C1 segment of cervical spinal cord (tissue), 14 donors: ENCODE measurements at places on chromosomes 5 and 9.

DNA sequence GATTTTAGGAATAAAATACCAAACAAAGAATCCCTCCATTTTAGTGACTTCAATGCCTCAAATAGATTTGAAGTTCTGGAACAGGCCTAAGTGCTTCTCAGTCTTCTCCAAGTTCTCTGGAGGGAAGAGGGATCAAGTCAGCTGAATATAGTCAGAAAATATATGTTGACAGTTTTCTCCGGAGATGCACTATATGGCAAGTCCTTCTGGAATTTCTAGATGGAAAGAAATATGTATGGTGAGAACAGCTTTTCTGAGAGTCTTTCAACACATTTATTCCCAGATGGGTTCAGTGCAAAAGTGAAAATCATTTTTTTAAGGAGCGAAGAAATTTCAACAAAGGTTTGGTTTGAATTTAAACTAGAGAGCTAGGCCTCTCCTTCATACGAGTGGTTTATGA is 317.4 kb upstream of the SLC30A5 start:
- no peak for DNase-seq

DNA sequence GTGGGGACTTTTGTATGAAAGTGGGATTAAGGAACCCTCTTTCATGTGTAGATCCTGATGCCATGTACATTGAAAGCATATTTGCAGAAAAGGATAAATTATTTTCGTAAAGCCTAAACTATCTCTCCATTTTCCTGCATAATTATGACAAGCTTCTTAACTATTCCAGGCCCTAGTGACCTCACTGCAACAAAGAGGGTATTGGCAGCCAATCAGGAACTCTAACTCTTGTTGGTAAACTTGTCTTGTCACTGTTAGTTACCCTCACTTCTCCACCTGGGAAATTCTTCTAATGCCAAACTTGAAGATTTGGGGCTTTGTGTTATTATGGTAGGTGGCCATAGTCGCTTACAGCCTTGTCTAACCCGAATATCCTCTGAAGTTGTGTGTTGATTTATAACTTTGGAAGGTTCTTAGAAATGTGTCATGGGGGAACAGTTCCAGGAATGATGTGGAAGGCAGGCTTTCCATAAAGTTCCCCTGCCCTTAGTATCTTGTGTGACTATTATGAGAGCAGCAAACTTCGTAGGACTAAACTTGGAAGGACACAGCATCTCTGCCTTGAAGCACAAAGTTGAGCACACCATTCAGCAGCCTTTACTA is 52.5 kb downstream of the IQGAP2 start:
- DNase-seq: no peak

DNA sequence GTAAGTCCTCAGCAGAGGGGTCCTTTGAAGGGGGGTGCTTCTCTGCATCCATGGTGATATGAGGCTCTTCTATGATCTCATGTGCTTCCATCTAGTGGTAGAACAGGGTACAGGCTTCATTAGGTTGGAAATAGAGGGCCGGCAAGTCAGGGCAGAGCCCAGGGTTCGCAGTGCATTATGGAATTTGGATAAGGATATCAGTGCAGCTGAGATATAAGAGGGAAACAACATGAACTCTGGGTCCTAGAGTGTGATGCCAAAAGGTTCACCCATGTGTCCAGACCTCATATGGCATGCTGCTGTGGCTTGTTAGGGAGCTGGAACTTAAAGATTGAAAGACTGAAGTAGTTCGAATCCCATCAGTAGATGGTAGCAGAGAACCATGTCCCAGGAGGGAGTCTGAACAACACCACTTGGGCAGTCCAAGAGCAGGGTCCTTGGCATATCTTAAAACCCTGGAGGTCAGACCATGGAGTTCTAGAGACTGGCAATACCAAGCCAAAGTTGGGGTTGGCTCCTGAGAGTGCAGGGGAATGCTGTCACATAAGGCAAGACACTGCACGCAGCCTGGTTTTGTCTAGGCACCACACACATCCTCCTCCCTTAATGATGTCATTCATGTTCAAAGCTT is 2.3 kb downstream of the FAM221B start:
- DNase-seq: peak; percentile 37

DNA sequence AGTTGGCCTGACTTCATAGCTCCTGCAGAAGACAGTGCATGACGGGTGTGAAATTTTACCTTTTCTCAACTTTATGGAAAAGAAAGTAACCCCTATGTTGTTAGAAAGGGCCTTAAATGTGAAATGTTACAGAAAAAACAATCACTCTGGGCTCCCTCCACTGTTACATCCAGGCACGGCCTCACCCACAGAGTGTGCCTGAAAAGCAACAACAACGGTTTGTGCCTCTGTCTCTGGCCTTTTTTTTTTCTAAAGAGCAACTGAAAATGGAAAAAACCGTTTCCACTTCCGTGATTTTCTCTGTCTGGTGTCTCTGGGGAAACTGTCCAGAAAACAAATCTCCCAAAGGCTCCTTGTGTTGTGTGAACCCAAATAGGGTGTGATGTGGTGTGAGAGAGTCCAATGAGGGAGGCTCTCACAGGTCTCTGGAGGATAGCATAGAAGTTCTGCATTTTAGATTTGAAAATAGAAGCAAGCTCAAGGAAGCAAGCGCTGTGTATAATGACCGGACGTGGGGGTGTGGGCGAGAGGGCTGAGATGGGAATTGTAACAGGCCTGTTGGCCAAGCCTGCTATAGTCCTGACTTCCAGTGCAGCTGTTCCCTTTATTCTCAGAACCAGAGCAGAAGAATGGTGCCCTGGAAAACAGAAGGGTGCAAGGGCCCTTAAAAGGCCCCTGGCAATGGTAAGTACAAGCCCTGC is 221.8 kb upstream of the TUT7 start:
- DNase-seq: no peak

DNA sequence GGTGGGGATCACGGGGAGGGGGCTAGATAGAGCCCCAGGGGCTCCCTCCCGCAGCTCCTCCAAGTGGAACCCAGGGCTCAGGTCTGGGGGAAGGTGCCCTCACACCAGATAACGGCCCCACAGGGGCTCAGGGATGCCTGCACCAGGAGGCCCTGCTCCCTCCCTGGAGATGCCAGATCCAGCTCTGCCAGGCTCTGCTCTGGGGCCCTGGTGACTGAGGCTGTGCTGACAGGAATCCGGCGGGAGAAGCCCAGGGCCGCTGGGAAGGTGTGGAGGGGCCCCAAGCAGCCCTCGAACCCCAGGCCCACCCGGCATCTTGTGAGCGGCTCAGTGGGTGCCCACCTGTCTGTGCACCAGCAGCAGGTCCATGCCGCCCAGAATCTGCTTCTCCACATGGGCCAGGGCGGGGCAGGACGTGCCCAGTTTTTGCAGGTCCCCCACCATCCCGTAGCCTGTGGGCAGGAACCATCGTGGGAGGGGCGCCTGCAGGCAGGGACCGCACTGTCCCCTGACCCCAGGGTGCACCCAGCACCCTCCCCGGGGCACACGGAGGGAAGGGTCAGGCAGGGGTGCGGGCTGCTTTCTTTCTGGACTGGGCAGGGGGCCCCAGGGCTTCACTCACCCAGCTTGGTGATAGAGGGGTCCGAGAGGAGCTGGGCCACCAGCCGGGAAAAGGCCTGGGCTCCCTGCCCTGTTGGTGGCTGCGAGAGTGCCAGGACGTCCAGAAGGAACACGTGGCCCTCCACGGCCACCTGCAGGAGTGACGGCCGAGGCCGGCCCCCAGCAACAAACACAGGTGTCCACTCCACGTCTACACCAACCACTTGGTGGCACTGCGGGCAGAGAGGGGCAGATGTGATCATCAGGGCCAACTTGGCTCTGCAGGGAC is 48.9 kb upstream of the NRARP start:
- no peak for DNase-seq

GRCh38 chr9:133673258-133673655 is 37.1 kb downstream of the DBH start:
- DNase-seq: no peak

GRCh38 chr5:55338810-55339243 is 31.0 kb downstream of the MTREX start:
- no peak for DNase-seq

DNA sequence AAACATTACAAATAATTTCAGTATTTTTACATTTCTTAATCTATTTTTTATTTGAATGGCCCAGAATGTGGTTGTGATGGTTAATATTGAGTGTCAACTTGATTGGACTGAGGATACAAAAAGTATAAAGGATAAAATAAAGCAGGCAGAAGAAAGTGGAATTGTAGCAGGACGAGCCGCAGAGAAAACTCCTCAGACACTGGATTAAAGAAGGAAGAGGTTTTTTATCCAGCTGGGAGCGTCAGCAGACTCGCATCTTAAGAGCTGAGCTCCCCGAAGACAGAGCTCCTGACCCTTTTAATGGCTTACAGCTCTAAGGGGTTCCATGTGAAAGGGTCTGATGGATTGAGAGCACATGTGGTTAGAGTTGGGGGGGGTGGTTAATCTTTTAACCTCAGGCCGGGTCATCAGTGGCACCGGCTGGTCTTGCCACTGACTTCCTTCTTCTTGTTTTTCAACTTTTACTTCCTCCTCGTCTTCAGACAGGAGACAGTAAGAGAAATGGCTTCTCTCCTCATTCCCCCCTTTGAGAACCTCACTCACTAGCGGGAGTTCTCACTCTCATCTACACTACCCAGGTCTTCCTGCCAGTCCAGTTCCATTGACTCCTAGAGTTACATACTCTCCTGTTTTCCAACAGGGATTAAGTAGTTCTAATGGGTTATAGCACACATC is 80.0 kb downstream of the TMEM161B start:
- no peak for DNase-seq

- no peak for DNase-seq
Measured at GRCh38 chr5:39750661-39751060, 325.9 kb upstream of the DAB2 start.

DNA sequence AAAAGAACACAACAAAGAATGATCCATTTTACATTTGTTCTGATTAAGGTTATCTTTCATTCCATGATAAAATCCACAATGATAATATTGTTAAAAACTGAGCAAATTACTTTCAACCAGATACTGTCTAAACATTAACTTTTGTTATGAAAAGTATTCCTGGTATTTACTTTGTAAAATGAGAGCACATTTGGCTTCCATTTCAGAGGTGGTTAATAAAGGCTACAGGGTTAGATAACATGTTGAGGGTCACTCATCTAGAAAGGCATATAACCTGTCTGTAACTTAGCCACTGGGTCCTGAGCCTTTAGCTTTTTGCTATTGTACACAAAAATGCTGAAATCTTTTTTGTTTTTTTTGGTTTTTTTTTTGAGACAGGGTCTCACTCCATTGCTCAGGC is 99.3 kb downstream of the ANXA2R start:
- no peak for DNase-seq

- DNase-seq: no peak
Measured at GRCh38 chr9:88824711-88825110, 166.6 kb upstream of the S1PR3 start.

- no peak for DNase-seq
Measured at GRCh38 chr5:163385271-163385670, 52.1 kb upstream of the CCNG1 start.

DNA sequence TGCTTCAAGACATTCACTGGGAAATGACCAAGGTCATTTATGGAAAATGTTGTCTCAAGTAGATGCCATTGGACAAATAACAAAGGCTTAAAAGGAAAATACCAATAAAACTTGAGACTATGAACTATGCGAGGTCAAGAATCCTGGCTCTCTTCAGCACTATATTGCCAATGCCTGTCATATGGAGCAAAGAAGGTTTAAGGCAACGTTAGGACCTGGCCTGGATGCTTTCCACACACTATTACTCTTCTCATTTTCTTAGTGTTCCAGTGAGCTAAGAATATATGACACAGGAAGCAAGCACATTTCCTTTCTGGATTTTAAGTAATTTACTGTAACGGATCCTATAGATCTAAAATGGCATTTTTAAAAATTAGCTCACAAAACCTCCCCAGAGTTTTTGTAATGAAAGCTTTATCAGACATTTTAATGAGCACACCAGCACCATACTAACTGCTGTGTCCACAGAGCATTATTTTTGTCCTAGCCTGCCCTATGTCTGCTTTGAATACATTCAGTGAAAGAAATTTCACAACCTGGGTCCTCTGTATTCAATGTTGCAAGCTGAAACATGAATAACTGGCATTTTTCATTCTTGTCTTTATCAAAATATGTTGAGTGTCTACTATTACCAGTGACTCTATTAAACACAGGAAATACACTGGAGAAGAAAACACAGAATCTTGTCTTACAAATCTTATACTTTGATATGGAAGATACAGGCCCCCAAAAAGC is 315.6 kb downstream of the CETN3 start:
- DNase-seq: no peak

DNA sequence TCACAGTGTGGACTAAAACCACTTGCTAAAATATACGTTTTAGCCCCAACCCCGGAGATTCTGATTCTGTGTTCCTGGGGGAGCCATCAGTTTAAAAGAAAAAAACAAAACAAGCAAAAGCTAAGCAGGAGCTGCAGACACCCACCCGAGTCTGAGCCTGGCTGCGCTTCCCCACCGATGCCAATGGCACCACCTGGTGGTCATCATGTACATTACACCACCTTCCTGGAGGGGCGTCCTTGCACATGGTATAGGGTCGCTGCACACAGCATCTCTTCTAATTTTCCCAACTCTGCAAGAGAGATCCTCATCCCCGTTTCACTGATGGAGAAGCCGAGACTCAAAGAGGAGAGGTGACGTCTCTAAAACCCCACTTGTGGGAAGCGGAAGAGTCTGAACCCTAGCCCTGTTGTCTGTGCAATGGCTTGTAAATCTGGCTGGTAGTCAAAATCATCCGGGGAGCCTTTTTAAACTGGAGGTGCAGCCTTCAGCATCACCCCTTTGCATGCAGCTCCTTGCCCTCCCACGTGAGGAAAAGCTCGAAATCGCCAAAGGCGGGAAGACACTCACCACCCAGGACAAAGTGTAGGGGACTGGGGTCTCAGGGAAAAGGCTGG is 23.1 kb upstream of the CNOT6 start:
- peak; percentile 48 for DNase-seq
